Activated T-helper 2 cell treated with anti-CD3 and anti-CD28 coated beads, Interferon-gamma antibody, Interleukin-2, Interleukin-4, amounts not matched to agents 10 μg/mL and 5 μg/mL and 100 μg/mL, durations not matched to agents 14 hours and 24 hours and 36 hours (primary cell): ENCODE measurements at places on chromosomes 11 and 22. TPM values are rescaled to one million over a fixed set of nuclear protein-coding genes. Genes with fewer than 3 reads are reported as not detected.

CSF2RB gene
- 4.6 and 4.9 TPM in 2 replicates for total RNA-seq

RIBC2 gene
- total RNA-seq = 9.9 and 11.0 TPM in 2 replicates

ESAM gene
- total RNA-seq = 0.18 and 0.23 TPM in 2 replicates

OR51I1 gene
- not detected in 2 replicates for total RNA-seq

SRSF8 gene
- total RNA-seq = 43.5 and 50.3 TPM in 2 replicates

HBE1 gene
- total RNA-seq = not detected in 2 replicates

DNA sequence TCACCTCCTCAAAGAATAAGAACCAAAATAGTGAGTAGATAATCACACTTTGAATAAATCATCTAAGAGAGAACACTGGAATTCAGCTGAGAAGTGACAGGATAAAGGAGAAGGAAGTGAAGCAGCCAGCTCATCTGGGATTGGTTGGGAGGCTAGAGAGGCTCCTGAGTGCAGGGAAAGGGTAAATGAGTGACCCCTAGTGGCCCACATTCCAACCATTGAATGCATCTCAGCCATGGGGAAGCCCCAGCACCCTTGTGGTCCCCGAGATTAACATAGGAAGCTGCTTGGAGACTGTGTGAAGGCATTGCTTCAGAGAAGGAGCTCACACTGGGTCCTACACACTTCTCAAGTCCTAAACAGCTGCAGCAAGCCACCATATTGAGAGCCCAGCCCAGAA is 82.3 kb downstream of the JRKL start:
- no peak for DNase-seq
- no peaks in the 10 kb centered on the region for H3K4me1 ChIP-seq
- no peak overlapping the region for H3K4me3 ChIP-seq
- H3K27ac ChIP-seq = no peak overlapping the region
- H3K36me3 ChIP-seq = no peaks in the 10 kb centered on the region

- H3K36me3 ChIP-seq = peaks cover 39% of the 10 kb centered on the region
- H3K27me3 ChIP-seq = no peaks in the 10 kb centered on the region
- H3K4me3 ChIP-seq = no peak overlapping the region
Measured at GRCh38 chr11:108223348-108224149, 682 bp downstream of the ATM start.

- H3K36me3 ChIP-seq = peaks cover 36% of the 10 kb centered on the region
- no peaks in the 10 kb centered on the region for H3K27me3 ChIP-seq
- H3K4me1 ChIP-seq = peaks cover 27% of the 10 kb centered on the region
- H3K4me3 ChIP-seq = peak overlapping the region; percentile 60
Measured at GRCh38 chr11:65636108-65637031, 1.5 kb upstream of the SIPA1 start.

DNA sequence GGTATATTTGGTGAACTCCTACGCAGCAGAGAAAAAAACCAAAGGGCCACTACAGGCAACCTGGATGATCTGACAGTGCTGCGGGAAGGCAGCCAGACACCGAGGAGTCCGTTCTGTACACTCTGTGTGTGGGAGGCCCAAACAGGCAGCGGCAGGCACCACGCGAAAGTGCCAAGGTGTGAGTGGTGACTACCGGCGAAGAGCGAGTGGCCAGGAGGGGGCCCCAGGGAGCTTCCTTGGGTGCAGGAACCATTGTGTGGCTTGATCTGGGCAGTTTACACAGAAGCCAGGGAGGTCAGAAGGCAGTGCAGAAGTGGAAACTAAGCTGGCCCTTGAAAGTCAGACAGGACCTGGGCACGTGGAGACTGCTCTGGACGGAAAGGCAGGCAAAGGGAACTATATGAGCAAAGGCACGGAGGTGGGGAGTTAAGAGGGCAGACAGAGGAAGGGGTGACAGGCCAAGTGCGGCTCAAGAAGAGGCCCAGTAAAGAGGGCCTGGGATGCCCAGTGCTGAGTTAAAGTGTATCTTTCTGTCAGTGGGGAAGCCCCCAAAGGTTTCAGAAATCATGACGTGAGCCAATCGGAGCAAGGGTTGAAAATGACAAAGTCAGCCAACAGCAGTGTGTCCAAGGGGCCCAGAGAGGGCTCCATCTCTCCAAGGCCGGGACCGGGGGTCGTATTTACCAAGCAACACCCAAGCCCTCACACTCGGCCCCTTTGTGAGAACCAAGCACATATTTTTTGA is 10.6 kb downstream of the TMEM184B start:
- H3K4me1 ChIP-seq = peaks cover 16% of the 10 kb centered on the region
- H3K27me3 ChIP-seq = no peaks in the 10 kb centered on the region
- H3K36me3 ChIP-seq = no peaks in the 10 kb centered on the region
- H3K27ac ChIP-seq = no peak overlapping the region
- peak; percentile 28 for DNase-seq
- no peak overlapping the region for H3K4me3 ChIP-seq

- H3K4me3 ChIP-seq = no peak overlapping the region
- no peak overlapping the region for H3K27ac ChIP-seq
- no peaks in the 10 kb centered on the region for H3K36me3 ChIP-seq
- DNase-seq = no peak
- no peaks in the 10 kb centered on the region for H3K4me1 ChIP-seq
- no peaks in the 10 kb centered on the region for H3K27me3 ChIP-seq
Measured at GRCh38 chr11:49995565-49995964, 13.2 kb upstream of the OR4C12 start.

GRCh38 chr22:47633111-47633510 is 870.7 kb downstream of the TBC1D22A start:
- H3K27ac ChIP-seq = no peak overlapping the region
- H3K4me1 ChIP-seq = no peaks in the 10 kb centered on the region
- H3K27me3 ChIP-seq = no peaks in the 10 kb centered on the region
- H3K4me3 ChIP-seq = no peak overlapping the region
- no peak for DNase-seq

GRCh38 chr11:10042699-10043098 is 251.3 kb downstream of the SBF2 start:
- no peak overlapping the region for H3K27ac ChIP-seq
- H3K4me3 ChIP-seq = no peak overlapping the region
- no peaks in the 10 kb centered on the region for H3K27me3 ChIP-seq
- peaks cover 4% of the 10 kb centered on the region for H3K36me3 ChIP-seq

DNA sequence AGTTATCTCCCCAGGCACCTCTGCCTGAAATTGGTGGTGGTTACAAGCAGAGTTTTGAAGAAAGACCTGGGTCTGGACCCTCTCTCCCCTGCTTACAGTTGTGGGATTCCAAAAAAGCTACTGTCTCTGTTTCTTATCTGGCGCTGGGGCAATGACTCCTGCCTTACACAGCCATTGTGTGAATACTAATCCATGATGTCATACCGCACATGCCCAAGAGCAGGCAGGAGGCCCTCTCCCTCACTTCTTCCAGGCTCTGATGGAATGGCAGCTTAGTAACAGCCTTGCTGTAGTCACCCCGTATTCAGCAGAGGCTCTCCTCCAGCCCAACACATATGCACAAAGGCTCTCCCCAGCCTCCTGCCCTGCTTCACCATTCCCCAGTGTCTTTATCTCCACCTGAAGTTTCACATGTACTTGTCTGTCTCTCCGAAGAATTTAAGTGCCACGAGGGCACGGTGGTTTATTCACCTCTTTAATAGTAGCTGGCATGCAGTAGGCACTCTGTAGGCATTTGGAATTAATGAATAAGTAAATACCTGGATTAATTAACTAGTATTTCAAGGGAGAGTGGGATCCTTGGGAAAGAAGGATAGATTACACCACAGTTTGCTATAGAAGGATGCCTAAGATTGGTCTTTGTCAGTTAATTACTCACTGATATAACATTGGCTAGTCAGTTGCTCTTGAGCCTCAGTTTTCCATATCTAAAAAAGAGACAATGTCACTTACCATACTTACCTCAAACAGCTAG is 165.6 kb downstream of the ETS1 start:
- peak overlapping the region; percentile 21 for H3K27ac ChIP-seq
- peaks cover 39% of the 10 kb centered on the region for H3K4me1 ChIP-seq
- DNase-seq = no peak
- H3K4me3 ChIP-seq = no peak overlapping the region
- H3K36me3 ChIP-seq = no peaks in the 10 kb centered on the region

DNA sequence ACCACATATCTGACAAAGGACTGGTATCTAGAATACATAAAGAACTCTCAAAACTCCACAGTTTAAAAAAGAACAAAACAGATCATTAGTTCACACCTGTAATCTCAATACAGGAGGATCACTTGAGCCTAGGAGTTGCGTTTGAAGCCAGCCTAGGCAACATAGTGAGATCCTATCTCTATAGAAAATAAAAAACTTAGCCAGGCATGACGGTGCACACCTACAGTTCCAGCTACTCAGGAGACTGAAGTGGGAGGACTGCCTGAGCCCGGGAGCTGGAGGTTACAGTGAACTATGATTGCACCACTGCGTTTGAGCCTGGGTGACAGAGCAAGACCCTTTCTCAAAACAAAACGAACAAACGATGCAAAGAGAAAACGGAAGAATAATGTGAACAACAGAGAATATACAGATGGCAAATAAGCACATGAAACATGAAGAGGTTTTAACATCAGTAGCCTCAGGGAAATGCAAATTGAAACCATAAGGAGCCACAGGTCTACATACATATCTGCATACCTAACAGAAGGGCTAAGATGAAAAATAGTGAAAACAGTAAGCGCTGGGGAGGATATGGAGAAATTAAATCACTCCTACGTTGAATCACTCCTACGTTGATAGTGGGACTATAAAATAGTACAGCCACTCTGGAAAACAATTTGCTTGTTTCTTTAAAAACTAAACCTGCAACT is 70.7 kb downstream of the DGCR2 start:
- no peaks in the 10 kb centered on the region for H3K27me3 ChIP-seq
- H3K4me3 ChIP-seq = no peak overlapping the region
- no peak overlapping the region for H3K27ac ChIP-seq
- peaks cover 57% of the 10 kb centered on the region for H3K36me3 ChIP-seq
- DNase-seq = no peak
- H3K4me1 ChIP-seq = peaks cover 7% of the 10 kb centered on the region

GRCh38 chr11:114308689-114309089 is 12.5 kb downstream of the NNMT start:
- no peak overlapping the region for H3K27ac ChIP-seq
- H3K36me3 ChIP-seq = no peaks in the 10 kb centered on the region
- no peak overlapping the region for H3K4me3 ChIP-seq
- no peak for DNase-seq
- no peaks in the 10 kb centered on the region for H3K4me1 ChIP-seq

GRCh38 chr11:65132988-65133700 is 1.2 kb downstream of the SYVN1 start:
- peak overlapping the region; percentile 99 for H3K27ac ChIP-seq
- no peaks in the 10 kb centered on the region for H3K27me3 ChIP-seq
- H3K36me3 ChIP-seq = peaks cover 41% of the 10 kb centered on the region
- H3K4me1 ChIP-seq = peaks cover 26% of the 10 kb centered on the region
- H3K4me3 ChIP-seq = peak overlapping the region; percentile 96
- peak; percentile 49 for DNase-seq

GRCh38 chr11:8192016-8192895 is 23.4 kb upstream of the RIC3 start:
- H3K36me3 ChIP-seq = no peaks in the 10 kb centered on the region
- no peaks in the 10 kb centered on the region for H3K4me1 ChIP-seq
- H3K27me3 ChIP-seq = peaks cover 7% of the 10 kb centered on the region
- no peak overlapping the region for H3K27ac ChIP-seq

DNA sequence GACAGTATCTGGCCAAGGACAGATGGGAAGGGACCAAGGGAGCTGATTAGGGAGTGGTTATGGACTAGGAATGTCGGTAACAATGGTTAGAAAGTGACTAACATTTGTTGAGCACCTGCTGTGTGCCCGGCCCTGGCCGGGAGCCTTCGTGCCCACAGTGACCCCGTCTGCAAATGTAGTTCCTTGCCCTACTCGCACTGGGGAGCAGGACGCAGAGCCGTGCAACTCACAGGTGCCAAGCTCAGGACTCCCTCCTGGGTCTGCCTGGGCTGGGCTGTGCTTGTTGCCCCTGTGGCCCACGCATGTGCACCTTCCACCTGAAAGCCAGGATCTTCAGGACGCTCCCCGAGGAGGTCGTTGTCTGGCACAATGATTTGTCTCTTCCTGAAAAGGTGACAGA is 56.7 kb upstream of the PPP6R3 start:
- H3K4me3 ChIP-seq = no peak overlapping the region
- H3K27ac ChIP-seq = no peak overlapping the region
- no peaks in the 10 kb centered on the region for H3K27me3 ChIP-seq
- no peaks in the 10 kb centered on the region for H3K4me1 ChIP-seq

- no peak overlapping the region for H3K4me3 ChIP-seq
- no peaks in the 10 kb centered on the region for H3K27me3 ChIP-seq
- H3K27ac ChIP-seq = peak overlapping the region; percentile 81
- H3K36me3 ChIP-seq = peaks cover 56% of the 10 kb centered on the region
- DNase-seq = no peak
Measured at GRCh38 chr11:126348806-126349582, 6.5 kb upstream of the ST3GAL4 start.

GRCh38 chr11:106457727-106458126 is 380.3 kb downstream of the AASDHPPT start:
- no peak for DNase-seq
- no peaks in the 10 kb centered on the region for H3K27me3 ChIP-seq
- H3K4me1 ChIP-seq = no peaks in the 10 kb centered on the region
- no peak overlapping the region for H3K27ac ChIP-seq
- H3K4me3 ChIP-seq = no peak overlapping the region

DNA sequence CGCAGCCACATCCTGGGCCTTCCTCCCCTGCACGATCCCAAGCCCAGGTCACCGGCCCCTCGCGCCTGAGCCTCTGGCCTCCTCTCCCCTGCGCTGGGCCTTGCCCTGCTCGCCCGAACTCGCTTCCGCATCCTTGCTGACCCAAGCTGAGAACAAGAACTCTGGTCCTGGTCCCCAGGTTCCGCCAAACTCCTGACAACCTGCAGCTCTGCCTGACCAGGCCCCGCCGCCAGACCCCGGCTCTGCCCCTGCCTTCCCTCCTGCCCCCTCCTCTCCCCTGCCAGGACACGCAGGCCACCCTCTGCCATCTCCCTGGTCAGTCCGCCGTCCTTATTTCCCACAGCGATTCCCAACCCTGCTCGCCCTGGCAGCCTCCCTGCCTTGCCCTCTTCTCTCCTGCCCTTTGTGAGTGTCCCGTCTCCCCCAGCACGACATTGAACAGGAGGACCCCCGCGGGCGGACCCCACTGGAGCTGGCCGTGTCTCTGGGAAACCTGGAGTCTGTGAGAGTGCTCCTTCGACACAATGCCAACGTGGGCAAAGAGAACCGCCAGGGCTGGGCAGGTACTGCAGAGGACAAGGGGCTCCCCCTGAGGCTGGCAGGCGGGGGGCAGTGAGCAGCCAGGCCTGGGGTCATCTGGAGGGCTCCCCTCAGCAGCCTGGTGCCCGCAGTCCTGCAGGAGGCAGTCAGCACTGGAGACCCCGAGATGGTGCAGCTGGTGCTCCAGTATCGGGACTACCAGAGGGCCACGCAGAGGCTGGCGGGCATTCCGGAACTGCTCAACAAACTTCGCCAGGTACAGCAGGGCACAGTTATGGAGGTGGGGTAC is 762 bp downstream of the ANKRD13D start:
- no peak for DNase-seq
- H3K36me3 ChIP-seq = peaks cover 75% of the 10 kb centered on the region
- H3K27me3 ChIP-seq = no peaks in the 10 kb centered on the region
- peak overlapping the region; percentile 92 for H3K4me3 ChIP-seq
- peak overlapping the region; percentile 87 for H3K27ac ChIP-seq
- H3K4me1 ChIP-seq = peaks cover 46% of the 10 kb centered on the region
